SW480 (cell line): ENCODE measurements at places on chromosomes 1 and 21.

GRCh38 chr1:229075716-229076115 is 195.2 kb upstream of the RAB4A start:
- DNase-seq = no peak

- DNase-seq = no peak
Measured at GRCh38 chr1:23521588-23521987, 9.4 kb downstream of the E2F2 start.

- DNase-seq = no peak
Measured at GRCh38 chr1:221873673-221874072, 131.8 kb upstream of the DUSP10 start.

- DNase-seq = no peak
Measured at GRCh38 chr1:183080406-183080805, 57.2 kb downstream of the LAMC1 start.

- DNase-seq = no peak
Measured at GRCh38 chr1:58312971-58313563, 233.5 kb downstream of the OMA1 start.

GRCh38 chr21:25566645-25567044 is 40.6 kb downstream of the MRPL39 start:
- DNase-seq = no peak

GRCh38 chr1:24363994-24364393 is 44.8 kb downstream of the GRHL3 start:
- no peak for DNase-seq
